ENCODE measurements at places on chromosomes 7 and 10.

DNA sequence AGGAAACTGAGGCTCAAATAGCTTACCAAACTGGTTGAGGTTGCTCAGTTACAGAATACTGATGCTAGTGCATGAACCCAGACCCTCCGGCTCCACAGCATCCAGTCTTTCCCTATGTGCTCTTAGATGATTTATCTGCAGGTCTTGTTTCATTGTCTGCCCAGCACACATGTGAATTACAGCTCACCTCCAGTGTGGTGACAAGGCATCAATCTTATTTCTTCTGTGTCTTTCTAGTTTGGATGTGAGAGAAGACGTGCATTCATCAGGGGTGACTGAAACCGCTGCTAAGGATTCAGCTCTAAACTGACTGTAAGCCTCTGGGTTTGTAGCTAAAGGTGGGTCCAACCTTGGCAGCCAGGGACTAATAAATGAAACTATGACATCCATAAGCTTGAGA, 123.8 kb downstream of the SH2D4B start:
- DNase-seq, result no peak

DNA sequence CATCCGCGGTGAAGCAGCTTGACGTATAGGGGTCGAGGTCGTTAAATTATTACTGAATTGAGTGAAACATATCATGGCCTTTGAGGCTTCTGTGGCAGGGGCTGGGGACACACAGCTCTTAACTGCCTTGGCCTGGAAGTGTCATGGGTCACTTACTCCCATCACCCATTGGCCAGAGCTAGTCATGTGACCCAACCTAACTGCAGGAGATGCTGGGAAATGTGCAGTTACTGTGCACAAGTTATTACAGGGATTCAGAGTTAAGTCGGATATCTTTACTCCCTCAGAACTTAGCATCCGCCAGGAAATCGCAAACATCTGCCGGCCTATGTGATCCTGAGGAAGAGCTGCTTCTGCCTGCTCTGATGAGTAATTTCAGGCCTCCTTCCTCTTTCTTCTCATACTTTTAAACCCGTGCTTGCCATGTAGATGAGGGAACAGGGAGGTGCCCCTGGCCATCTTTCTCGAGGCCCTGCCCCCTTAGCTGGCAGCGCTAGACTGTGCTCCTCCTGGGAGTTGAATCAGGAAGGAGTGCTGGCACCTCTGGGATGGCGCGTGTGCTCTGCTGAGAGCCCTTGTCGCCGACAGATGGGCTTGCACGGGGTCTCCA, 203.6 kb downstream of the TCF7L2 start:
- DNase-seq, result no peak

DNA sequence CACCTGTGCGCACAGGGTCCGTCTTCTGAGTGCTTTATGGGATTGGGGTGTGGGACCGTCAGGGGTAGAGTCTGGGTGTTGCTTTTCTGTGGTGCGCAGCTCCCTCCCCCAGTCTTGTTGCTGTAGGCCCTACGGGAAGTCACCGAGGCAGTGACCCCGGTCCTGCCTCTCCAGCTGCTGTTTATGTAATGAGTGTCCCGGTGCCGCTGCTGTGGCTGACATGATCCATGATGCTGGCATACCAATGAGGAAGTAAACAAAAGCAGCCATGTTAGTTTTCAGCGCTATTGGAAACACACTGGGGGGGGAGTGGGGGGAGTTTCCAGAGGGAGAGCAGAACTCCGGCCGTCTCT, 1.1 kb downstream of the TRIM8 start:
- no peak for DNase-seq

GRCh38 chr10:561721-562120, 127.7 kb downstream of the DIP2C start:
- no peak for DNase-seq

DNA sequence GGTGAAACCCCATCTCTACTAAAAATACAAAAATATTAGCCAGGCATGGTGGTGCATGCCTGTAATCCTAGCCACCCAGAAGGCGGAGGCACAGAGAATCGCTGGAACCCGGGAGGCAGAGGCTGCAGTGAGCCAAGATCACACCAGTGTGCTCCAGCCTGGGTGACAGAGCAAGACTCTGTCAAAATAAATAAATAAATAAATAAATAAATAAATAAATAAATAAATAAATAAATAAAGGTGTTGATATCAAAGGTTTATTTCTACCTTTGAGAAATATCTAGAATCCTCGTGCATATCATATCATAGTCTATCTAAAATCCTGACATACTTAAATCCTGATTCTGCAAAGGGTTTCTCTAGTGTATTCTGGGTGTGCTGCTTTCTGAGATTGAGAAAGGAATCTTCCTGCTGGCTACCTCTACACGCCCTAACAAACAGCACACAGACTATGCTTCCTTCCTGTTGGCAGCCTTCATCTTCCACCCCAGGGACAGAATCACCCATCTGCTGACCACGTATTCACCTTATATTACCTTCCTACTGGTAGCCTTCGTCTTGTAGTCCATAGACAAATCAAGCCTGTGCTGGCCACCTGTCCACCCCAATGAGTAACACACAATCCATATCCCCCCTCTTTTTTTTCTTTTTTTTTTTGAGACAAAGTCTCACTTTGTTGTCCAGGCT, 8.7 kb downstream of the ABLIM1 start:
- no peak for DNase-seq

- no peak for DNase-seq
Observed at GRCh38 chr7:44534501-44534900, 6.6 kb downstream of the NPC1L1 start.

DNA sequence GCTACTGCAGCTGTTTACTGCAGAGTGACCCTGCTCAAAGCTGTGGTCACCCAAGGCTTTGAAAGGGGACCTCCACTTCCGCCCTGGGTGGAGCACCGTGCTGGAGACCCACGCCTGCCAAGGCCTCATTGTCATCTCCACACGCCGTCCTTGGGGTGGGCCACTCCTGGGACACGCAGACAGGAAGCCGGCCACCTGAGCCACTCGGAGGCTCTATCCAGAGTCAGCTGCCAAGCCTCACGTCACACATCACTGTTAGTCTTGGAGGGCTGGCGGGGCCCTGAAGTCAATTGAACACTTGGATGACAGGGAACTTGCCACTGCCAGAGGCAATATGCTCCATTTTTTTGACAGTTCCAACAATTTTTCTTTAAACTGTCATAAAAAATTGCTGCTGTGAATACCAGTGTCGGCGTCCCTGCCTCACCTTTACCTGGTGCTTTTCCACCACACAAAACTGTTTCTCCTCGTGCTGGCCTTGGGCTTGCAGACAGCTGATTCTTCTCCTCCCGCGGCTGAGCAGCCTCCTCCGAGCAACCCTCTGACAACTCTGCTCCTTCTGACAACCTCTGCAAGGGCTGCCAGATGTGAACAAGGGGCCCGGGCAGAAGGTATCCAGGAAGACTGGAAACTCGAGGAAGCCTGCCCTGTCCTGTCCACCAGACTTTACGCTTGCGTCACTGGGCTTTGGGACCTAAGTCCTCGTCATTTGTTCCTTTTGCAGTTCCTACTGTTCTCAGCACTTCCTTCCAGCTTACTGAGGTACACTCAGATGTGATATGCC, 81.9 kb downstream of the EGFR start:
- DNase-seq, result no peak

DNA sequence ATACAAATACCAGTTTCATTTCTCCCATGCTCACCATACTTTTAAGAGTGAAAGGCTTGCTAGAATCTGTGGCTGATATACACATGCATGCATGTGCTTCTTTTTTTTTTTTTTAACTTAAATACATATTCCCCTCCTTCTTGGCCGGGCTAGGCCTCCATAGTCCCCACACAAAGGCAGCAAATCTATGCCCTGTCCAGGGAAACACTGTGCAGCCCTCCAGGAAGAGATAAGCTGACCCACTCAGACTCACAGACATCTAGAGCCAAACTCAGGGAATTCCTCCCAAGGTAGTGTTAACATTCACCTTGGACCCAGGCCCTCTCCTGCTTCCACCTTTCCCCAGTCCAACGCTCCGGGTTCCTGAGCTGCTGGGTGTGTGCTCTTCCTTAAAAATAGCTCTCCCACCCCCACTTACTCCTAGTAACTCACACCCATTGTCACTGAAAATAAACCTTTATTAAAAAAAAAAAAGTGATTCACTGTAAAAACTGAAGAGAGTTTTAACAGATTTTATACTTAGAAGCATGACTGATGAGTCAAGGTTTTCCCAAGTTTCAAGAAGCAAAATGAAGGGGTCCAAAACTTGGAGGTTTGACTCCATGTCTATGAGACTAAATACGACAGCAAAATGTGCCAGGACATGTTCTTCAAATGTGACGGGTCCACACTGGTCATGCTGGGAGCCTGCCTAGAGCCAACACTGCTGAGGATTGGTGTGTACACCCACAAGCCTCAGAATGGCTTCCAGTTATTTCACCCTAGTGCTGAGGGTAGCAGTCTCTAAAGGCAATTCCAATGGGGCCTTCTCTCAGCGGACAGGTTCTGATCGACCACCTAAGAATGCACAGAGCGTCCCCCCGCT, 159.5 kb downstream of the GLI3 start:
- no peak for DNase-seq

- no peak for DNase-seq
Observed at GRCh38 chr7:78234634-78235033, 436.1 kb downstream of the PHTF2 start.

GRCh38 chr10:43926371-43926770, 277.7 kb upstream of the ZNF32 start:
- no peak for DNase-seq

DNA sequence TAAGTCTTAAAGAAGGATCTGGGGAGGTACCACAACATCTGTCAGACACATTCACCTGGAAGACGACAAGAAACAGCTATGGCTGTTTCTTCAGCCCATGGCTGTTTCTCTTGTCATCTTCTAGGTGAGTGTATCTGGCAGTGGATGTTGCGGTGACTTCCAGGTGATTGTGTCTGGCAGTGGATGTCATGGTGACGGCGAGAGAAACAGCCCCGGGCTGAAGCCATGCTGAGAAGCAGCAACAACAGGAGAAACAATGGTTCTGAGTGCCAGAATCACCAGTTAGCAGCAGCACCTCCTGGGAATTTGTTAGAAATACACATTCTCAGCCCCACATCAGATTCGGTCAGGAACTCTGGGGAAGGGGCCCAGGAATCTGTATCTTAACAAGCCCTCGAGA, 68.6 kb upstream of the SYPL1 start:
- DNase-seq, result no peak

DNA sequence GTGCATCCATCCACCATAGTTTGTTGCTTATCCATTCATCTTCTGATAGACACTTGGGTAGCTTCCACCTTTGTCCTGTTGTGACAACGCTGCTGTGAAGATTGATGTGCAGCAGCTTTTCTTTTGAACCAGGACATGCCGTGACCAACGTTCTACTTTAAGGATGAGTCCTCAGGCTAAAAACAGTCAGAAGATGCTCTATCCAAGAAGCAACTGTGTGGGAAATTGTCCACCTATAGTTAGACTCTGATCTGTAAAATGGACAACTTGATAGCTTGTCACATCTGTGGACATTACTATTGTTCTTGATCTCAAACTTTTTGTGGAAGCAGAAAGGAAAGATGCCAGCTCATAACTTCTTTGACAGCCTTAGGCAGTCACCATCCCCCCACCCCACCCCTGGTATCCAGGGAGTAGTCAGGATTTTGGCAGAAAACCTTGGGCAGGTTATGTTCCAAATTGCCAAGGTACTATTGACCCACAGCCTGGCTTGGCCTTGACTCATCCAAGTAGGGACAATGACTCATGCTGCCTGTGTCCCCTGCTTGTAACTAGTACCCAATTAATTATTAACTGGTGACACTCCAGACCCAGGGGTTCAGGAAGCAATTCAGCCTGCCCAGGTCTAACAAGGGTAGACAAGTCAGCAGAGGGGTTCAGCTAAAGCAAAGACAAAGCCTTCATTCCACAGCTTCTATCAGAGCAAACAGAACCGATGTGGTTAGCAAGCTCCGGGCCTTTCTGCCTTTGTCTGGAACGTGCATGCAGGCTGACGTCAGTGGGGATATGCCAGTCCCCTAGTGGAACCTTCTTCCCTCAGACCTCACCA, 99.6 kb upstream of the ANLN start:
- DNase-seq, result no peak

DNA sequence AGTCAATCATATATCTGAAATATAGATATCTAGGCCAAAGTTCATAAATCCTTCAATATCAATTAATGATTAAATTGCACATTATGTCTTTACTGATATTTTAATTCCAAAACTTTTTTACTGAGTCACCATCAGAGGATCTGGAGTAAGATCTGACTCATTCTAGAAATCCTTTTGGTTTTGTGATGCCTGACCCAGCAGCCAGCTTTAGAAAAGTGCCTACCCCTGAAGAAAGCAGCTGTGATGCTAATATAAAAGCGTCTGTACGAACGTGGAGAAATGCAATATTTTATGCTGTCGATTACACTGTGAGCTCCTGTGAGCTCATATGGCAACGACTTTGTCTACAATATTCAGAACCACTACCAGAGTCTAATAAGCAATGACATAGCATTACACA, 142.5 kb upstream of the LRRTM3 start:
- no peak for DNase-seq

DNA sequence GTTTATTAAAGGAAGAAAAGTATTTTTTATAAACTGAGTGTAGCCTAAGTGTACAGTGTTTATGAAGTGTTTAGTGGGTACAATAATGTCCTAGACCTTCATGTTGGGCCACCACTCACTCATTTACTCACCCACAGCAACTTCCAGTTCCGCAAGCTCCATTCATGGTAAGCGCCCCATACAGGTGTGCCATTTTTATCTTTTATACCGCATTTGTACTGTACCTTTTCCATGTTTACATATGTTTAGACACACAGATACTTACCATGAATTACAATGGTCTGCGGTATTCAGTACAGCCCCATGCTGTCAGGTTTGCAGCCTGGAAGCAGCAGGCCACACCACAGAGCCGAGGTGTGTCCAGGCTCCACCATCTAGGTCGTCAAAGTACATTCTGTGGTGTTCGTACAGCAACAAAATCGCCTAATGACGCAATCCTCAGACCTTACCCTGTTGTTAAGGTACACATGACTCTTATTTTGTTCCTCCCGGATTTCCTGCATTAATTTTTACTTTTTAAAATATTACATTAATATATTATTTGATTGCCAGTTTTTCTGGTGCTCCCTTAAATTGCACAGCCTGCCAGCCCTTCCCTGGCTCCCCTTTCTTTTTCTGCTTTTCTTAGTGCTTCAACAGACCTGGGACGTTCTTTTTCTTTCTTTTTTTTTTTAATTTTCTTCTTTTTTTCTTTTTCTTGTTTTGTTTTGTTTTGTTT, 881 bp upstream of the SSBP1 start:
- no peak for DNase-seq

DNA sequence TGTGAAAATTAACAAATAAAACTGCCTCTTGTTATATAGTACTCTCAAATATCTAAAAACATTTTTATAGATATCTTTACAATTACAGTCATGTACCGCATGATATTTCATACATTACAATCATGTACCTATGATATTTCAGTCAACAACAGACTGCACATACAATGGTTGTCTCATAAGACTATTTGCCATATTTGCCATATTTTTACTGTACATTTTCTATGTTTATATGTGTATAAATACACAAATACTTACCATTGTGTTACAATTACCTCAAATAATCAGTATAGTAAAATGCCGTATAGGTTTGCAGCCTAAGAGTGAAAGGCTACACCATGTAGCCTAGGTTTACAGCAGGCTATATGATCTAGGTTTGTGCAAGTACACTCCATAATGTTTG, 336.0 kb upstream of the PCDH15 start:
- DNase-seq, result no peak

GRCh38 chr7:66359656-66360211, 154.6 kb downstream of the TPST1 start:
- DNase-seq, result no peak

All from stimulated activated CD8-positive, alpha-beta memory T cell treated with anti-CD3 and anti-CD28 coated beads, Interleukin-4, amount 100 ng/mL, for 1 hour (primary cell).